Astrocyte (in vitro differentiated cells and primary cell): ENCODE measurements at places on chromosomes 11 and 22. TPM values are rescaled to one million over a fixed set of nuclear protein-coding genes. Genes with fewer than 3 reads are reported as not detected.

DNA sequence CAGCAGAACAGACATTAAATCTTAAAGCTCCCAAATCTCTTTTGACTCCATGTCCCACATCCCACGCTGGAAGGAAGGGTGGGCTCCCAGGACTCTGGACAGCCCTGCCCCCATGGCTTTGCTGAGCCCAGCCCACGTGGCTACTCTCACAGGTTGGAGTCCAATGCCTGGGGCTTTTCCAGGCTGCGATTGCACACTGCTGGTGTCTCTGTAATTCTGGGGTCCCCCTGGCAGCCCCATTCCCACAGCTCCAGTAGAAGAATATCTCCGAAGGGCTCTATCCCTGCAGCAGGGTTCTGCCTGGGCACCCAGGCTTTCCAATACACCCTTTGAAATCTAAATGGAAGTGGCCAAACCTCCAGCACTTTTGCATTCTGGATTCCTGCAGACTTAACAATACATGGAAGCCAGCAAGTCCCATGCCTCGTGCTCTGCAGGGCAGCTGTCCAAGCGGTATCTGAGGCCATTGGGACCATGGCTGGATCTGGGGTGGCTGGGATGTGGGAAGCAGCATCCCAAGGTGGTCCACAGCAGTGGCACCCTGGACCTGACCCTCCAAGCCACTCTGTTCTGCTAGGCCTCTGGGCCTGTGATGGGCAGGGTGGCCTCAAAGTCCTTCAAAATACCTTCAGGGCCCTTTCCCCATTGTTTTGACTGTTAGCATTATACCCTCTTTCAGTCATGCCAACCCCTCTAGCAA lies 47.9 kb upstream of the TH start:
- H3K4me3 ChIP-seq, result no peak overlapping the region
- peaks cover 17% of the 10 kb centered on the region for H3K27me3 ChIP-seq
- no peaks in the 10 kb centered on the region for H3K36me3 ChIP-seq

DNA sequence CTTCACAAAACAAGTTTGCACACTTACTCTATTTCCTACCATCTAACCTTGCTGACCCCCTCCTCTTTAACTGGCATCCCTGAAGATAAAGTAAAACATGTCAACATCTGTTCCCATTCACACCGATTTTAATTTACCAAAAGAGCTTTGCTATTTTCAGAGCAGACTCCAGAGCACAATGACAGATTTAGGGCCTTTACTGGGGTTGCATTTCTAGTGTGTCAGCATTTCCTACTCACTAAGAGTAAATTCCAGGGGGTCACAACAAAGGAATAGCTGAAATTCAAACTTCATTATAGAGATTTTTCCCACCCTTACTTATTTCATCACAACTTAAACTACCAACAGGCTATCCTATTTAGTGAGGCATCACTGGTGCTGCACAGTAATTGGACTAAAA lies 60.8 kb downstream of the SOX6 start:
- no peak overlapping the region for H3K27ac ChIP-seq
- no peaks in the 10 kb centered on the region for H3K27me3 ChIP-seq
- no peaks in the 10 kb centered on the region for H3K36me3 ChIP-seq
- no peaks in the 10 kb centered on the region for H3K4me1 ChIP-seq

GRCh38 chr22:50084614-50085021 lies 608 bp downstream of the MLC1 start:
- peaks cover 4% of the 10 kb centered on the region for H3K4me1 ChIP-seq
- H3K4me3 ChIP-seq, result peak overlapping the region; percentile 21
- H3K36me3 ChIP-seq, result no peaks in the 10 kb centered on the region

DNA sequence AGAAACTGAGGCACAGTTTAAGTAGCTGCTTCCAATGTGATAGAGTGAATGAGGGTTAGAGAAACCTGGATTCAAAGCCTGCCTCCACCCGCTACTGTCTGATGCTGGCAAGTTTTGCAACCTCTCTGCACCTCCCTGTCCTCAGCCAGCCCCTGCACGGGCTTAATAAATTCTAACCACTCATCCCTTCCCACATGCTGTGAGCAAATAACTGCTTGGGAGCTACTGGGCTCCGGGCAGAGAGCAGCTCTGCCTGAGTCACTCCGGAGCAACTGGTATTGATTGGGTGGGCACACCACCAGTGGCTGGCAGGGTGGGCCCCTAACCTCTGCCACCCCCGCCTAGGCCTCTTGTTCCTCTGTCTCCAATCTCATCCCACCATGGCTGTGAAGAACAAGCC lies 104.3 kb upstream of the SYT13 start:
- H3K27me3 ChIP-seq, result peaks cover 18% of the 10 kb centered on the region
- no peak overlapping the region for H3K4me3 ChIP-seq
- H3K27ac ChIP-seq, result no peak overlapping the region
- H3K36me3 ChIP-seq, result no peaks in the 10 kb centered on the region

DNA sequence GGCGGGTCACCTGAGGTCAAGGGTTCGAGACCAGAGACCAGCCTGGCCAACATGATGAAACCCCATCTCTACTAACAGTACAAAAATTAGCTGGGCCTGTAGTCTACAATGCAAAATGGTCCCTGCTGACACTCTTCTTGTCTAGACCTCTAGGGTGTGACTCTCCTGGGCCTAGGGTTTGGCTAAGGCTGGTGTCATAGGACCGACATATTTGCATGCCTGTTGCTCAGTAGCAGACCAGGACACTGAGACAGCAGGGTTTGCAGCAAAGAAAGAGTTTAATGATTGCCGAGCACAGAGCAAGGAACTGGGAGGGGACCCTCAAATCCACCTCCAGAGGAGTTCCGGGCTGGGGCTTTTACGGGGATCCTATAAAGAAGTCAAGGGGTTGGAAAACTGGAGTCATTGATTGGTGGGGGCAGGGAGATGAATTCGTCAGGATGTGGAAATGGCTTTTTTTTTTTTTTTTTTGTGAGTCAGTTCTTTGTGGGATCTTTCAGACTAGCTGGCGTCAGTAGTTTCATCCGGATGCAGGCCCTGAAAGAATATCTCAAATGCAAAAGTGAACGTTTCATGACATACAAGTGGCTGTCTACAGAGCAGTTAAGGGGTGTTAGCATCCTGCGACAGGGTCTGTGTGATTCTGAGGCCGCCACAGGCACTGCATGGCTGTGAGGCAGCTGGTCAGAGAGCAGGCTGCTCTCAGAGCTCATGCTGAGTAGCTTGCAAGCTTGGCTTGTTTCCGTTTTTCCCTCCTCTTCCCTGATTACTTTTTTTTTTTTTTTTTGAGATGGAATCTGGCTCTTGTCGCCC lies 27.2 kb upstream of the A4GALT start:
- peak overlapping the region; percentile 83 for H3K27ac ChIP-seq
- no peak overlapping the region for H3K4me3 ChIP-seq
- no peaks in the 10 kb centered on the region for H3K27me3 ChIP-seq
- H3K36me3 ChIP-seq, result no peaks in the 10 kb centered on the region
- peaks cover 19% of the 10 kb centered on the region for H3K4me1 ChIP-seq

RBMXL2 gene
- total RNA-seq, result not detected in 2 replicates

SBF2 gene
- 43.7 and 50.0 TPM in 2 replicates for total RNA-seq
